ENCODE measurements at places on chromosomes 5 and 9. TPM values are rescaled to one million over a fixed set of nuclear protein-coding genes. Genes with fewer than 3 reads are reported as not detected.

Gene PHF24
- total RNA-seq = 0.19 TPM

Gene CAMK2A
- total RNA-seq = 17.1 TPM

Gene TSSK1B
- not detected for total RNA-seq

Gene ANKRD34B
- not detected for total RNA-seq

Gene MLANA
- not detected for total RNA-seq

GRCh38 chr9:682633-683508 is 158.6 kb upstream of the DMRT1 start:
- DNase-seq = no peak

GRCh38 chr9:83312537-83312936 is 225.7 kb downstream of the FRMD3 start:
- no peak for DNase-seq

GRCh38 chr5:137365126-137365865 is 133.8 kb downstream of the SPOCK1 start:
- no peak for DNase-seq

- DNase-seq = no peak
Measured at GRCh38 chr9:3413984-3414383, 111.8 kb downstream of the RFX3 start.

GRCh38 chr9:97559111-97559514 is 57.6 kb downstream of the TMOD1 start:
- DNase-seq = no peak

- DNase-seq = peak; percentile 43
Measured at GRCh38 chr5:116454417-116454927, 120.2 kb downstream of the SEMA6A start.

DNA sequence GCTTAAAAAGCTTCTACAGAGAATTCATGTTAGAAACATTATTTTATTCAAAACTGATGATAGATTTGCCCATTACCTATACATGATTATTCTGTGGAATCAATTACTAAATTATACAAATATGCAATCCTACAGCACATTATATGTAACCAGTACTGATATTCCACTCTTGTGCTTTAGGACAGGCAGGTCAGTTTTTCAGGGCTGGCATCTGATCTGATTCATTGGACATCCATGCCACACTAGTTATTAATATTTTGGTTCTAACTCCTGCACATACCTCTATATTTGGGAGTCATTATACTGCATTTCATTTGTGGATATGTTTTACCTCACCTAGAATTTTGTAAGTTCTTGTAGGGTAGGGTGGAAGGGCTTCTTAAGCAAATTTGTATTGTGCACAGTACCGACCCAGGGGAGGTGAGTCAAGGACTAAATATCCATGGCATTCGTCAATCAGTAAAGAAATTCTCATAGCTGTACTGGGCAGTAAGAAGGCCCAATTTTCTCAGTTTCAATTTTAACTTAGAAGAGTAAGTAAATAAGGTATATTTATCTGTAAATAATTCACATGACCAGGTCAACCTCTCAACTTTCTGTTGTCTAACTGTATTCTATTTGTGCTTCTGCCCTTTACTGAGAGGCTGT is 33.5 kb downstream of the ELOVL7 start:
- DNase-seq = no peak

GRCh38 chr5:30968971-30969370 is 224.5 kb upstream of the CDH6 start:
- DNase-seq = no peak

DNA sequence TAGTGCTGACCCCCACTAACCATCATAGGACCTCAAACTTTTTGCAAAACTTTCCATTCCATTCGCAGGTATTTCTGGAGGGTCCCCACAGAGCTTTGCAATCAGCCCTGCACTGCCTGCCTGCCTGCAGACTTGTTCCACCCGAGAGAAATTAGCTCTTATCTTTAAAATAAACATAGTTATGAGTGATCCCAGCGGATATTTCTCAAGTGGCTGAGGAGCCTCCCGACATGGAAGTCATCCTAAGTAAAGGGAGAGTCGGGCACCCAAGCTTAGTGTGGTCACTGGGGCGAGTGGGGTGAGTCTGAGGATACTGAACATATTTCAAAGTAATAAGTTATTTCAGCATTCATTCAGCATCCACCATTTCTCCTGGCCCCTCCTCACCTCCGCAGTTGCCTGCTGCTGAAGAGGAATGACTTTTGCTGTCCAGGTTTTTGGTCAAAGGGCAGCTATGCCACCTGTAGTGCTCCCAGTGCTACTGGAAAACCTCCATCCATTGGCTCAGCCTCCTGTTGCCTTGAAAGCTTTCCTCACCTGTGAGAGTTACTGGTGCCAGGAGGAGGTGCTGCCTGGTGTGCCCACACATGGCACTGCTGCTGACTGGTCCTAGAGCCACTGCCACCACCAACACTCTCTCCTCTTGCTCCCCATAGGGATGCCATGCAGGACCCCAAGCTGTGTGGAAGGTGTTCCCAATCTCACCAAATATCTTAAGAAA is 89.7 kb upstream of the PCSK1 start:
- no peak for DNase-seq

- DNase-seq = no peak
Measured at GRCh38 chr9:38061326-38061977, 7.6 kb downstream of the SHB start.

DNA sequence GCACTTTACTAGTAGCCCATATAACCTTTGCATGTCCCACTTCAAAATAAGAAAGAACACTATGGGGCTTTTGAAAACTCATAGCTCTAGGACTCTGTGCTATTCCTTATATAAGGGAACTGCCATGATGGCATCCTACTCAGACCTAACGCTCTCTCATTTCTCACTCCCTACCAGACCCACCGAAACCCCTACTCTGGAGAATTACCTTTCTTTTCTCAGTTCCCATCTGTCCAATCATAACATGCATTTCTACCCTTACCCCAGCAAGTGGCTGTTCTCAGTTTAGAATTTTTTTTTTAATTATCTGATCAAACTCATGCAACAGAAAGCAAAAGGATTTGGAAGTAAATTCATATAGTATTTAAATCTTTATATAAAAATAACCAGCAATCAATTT is 27.3 kb downstream of the CARNMT1 start:
- no peak for DNase-seq

GRCh38 chr5:67262206-67262605 is 65.6 kb upstream of the CD180 start:
- no peak for DNase-seq

- no peak for DNase-seq
Measured at GRCh38 chr5:123176938-123177275, 87.9 kb downstream of the PRDM6 start.

DNA sequence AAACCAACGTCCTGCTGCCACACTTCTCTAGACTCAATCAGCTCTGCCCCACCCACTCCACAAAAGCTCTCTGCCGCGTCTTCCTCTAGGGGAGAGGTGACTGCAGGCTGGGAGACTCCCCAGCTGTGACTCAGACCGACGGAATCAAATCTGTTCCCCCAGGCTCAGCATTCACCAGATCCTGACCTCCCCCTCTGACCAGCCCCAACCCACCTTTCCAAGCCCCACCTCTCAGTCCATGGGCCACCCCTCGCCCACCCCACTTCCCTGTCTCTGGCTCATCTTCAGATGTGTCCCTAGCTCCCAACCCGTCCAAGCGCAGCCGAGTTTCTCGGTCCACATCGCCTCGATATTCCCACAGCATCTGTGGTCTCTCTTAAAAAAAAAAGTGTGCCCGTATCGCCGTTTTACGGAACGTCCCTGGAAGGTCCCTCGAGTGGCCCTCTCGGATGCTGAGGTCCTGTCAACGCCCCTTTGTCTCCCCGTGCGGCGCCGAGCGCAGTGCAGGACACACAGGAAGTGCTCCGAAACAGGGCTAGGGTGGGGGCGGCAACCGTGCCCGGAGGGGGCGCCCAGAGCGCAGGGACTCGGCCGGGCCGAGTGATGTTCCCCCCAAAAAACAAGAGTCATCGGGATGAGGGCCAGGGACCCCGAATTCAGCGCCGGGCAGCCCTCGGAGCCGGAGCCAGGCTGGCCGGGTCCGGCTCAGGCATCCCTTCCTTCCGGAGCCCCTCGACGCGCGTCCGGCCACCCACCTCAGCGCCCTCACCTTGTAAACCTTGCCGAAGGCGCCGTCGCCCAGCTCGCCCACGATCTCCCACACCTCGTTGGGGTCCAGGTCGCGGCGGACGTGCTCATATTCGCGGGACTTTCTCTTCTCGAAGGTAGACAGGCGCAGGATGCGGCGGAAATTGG is 649 bp downstream of the STK10 start:
- peak; percentile 80 for DNase-seq

- DNase-seq = no peak
Measured at GRCh38 chr5:55518831-55519390, 15.9 kb downstream of the PLPP1 start.
